ENCODE measurements at places on chromosomes 3 and 15.

- DNase-seq: no peak
Measured at GRCh38 chr15:40054855-40055575, 16.0 kb upstream of the SRP14 start.

DNA sequence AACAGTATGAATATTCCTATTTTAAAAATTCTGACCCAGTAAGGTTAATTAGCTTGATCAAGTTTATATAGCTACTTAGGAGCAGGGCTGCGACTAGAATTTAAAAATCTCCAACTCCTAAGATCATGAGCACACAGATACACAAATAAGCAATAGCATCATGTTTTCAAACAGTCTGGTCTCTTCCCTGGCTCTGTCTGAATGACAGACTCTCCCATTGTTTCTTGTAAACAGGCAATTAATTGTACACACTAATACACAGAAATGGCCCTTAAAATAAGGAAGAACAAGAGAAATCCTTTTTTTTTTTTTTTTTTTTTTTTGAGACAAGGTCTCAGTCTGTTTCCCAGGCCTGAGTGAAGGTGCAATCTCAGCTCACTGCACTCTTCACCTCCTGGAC is 1064.4 kb upstream of the CFAP20DC start:
- DNase-seq: no peak

DNA sequence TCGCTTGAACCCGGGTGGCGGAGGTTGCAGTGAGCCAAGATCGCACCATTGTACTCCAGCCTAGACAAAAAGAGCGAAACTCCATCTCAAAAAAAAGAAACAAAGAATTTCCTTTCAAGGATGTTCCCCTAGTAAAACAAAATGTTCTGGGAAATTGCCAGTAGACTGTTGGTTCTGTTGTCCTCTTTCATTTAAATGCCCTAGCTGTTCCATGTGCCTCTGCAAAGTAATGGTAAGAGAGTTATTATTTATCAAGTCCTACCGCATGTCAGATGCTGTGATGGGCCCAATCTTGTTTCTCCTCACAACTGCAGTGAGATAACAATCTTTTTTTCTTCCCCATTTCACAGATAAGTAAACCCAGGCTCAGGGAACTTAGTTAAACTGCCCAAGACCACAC is 254.3 kb upstream of the TPM1 start:
- DNase-seq: no peak

DNA sequence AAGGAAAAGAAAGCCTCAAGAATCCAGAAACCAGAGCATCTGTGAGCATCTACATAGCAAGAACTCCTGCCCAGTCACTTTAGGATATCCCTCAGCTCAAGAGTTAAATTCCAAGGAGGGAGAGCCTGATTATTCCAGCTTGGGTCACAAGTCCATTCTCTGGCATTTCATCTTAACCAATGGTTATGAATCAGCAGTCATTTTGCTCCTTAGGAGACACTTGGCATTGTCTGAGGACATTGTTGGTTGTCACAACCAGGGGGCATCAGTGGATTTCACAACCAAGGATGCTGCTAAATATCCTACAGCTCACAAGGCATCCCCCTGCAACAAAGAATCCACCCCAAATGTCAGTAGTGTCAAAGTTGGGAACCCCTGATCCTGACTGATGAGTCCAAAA is 51.0 kb upstream of the LMCD1 start:
- DNase-seq: no peak

DNA sequence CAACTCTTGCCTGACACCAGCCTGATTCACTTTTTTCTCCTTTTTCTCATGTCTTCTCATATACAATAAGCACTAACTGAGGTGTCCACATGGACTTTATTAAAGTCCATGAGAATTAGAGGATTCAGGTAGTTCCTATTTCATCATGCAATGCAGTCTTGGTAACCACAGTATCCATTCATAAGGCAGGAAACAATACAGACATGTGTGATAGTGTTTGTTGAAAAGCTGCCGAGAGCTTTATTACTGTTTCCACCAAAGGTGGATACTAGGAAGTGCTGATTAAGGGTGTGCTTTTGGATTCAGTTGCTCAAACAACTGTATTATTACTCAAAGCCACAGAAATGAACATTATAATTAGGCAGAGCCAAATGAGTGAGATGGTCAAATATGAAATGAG is 5.3 kb downstream of the CASR start:
- DNase-seq: no peak

- DNase-seq: no peak
Measured at GRCh38 chr3:55789516-55789915, 302.4 kb upstream of the WNT5A start.

DNA sequence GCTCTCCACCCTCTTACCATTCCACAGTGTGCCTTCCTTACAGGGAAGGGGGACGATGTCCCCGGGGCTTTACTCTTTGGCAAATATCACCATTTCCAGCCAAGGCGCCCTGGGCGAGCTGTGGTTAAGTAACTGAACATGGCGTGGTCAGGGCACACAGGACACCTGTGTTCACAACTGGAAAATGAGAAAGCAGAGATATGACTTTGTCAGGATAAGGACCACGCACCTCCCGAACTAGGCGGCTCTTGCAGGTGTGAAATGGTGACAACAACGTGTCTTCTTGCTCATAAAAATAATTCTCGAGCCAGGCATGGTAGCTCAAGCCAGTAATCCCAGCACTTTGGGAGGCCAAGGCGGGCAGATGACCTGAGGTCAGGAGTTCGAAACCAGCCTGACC is 154.8 kb downstream of the LRRC28 start:
- DNase-seq: no peak

DNA sequence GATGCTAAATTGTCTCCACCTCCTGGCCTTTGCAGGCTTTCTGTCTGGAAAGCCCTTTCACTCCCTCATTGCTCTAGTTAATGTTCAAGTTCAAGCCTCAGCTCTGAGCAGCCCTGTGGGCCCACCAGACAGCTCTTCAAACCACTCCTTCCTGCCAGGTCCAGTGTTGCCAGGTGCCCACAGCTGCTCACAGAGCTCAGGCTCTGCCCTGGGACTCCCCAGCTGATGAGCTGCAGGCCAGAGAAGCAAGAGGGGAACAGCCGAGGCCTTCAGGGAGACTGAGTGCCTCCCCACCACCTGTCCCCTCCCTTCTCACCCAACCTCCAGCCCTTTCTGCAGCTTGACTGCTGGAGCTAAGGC is 1.3 kb upstream of the ZBTB47 start:
- no peak for DNase-seq

GRCh38 chr3:162015856-162016255 is 519.2 kb downstream of the OTOL1 start:
- no peak for DNase-seq

GRCh38 chr3:32584660-32585059 is 14.0 kb upstream of the DYNC1LI1 start:
- DNase-seq: no peak

- no peak for DNase-seq
Measured at GRCh38 chr15:77097248-77097721, 26.4 kb upstream of the TSPAN3 start.

- no peak for DNase-seq
Measured at GRCh38 chr3:170792471-170792870, 77.5 kb downstream of the RPL22L1 start.

- no peak for DNase-seq
Measured at GRCh38 chr15:77342807-77343206, 77.1 kb downstream of the PEAK1 start.

DNA sequence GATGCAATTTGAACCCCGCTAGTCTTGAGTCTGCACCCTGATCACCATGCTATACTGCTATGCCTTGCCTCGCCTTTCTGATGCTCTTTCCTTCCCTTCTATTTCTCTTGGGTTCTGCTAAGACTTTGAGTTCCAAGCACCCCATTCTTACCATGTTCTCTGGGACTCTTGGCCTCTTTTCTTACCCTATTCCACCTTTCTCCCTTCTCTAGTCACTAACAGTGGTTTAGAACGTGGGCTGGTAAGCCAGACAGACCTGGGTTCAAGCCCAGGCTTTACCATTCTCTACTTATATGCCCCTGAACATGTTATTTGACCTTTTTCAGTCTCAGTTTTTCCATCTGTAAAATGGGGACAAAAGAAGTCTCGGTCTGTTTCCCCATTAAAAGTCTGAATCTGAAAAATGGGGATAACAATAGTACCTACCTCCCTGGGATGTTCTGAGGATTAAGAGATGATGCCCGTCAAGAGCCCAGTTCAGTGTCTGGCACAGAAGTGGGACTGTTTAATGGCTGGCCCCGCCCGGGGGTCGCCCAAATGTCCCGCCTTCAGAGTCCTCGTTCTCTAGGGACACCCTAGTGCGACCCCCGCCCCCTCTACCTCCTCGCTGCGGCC is 376 bp downstream of the TADA3 start:
- no peak for DNase-seq

- DNase-seq: no peak
Measured at GRCh38 chr15:69194025-69194827, 33.8 kb downstream of the GLCE start.

DNA sequence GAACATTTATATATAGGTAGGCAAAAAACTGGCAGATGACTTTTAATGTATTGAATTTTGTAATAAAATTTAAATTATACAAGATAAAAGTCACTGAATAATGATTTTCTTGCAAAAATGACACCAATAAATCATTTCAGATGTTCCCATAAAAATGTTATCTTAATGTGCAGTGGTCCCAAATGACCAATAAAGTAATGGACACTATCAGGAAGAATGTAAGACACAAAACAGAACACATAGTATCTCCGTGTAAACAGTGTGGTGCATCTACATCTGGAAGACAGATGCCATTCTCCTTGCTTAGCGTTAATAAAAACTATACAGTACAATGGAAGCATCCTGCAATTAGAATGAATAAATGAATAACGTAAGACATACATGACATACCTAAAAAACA is 41.5 kb downstream of the FGF7 start:
- no peak for DNase-seq

- no peak for DNase-seq
Measured at GRCh38 chr3:58691997-58692396, 25.4 kb upstream of the FAM3D start.

DNA sequence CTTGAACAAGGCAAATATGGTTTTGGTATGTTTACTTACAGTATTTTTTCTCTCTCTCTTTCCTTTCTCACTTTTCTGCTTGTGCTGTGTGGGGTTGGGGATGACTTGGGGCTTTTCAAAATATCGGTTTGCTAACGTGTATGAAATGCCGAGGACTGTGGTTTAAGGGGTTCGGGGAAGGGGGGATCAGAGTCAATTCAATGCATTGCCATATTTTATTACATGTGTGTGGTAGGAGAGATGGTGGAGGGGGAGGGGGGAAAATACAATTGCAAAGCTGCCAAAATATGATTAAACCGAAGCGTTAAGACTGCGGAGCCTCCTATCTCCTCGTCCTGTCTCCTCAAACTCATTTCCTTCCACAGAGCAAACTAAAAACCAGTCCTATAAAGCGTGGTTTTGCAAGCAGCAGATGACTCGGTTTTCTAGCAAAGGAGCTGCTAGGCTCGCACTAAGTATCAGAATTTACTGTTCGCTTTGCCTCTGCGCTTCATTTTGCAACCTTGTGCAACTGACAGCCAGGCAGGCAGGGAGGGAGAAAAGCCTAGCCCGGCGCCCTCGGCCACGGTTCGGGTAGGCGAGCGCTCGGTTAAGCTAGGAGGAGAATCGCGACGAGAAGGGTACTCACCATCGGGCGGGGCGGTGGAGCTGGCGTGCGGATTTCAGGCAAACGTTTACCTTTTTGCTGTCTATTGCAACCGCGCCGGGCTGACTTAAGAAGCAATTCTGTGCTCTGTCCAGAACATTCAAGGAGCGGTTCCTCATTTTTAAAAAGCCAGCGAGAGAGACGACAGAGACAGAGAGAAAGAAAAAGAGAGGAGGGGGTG is 4.0 kb upstream of the NR2F2 start:
- DNase-seq: no peak

DNA sequence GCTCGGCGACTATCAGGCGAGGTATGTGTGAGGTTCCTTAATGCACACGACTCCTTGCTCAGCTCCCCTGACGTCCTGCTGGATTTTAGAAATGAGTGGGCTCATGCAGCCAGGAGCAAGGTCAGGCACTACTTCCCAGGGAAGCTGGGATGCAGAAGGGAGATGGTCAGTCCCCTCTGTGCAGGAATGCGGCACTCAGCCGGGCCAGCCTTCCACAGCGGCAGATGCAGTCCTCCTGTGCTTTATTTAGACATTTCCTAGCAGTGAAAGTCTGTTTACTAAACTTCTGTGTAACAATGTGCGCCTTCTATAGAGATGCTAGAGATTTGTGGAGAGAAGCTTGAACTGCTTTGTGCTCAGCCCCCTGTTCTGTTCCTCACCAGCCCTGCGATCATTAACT is 252.1 kb downstream of the SLCO3A1 start:
- DNase-seq: no peak

- no peak for DNase-seq
Measured at GRCh38 chr3:12455740-12456139, 28.5 kb upstream of the TSEN2 start.

DNA sequence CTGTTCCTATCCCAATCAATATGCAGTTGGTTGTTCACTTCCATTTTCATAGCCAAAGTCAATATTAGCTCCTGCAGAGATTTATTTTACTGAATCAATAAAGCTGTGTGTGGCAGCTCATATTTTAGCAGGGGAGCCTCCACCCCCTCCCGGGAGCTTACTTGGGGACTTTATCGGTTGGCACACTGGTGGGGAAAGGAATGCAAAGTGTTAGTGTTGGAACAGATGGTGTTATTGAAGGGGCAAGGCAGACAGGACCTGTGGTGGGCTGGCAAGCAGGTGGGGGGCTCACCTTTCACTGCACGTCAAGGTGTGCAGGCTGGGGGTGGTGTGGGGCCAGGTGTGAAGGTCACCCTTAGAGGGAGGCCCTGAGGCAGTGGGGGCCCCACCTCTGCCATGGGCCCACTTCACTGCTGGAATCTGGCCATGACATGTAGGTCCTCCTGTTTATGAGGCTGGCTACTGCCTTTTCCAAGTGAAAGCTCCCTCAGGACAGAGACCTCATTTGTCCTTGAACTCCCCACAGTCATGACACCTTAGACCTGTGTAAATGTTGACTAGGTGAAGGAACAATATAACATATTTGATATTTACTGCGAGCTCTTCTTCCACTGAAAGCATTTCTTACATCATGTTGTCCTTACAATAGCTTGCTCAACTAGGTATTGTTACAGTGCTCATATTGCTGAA is 44.0 kb upstream of the SEC22A start:
- no peak for DNase-seq

- no peak for DNase-seq
Measured at GRCh38 chr3:180829409-180830405, 82.8 kb upstream of the FXR1 start.

GRCh38 chr3:154486949-154487348 is 57.0 kb upstream of the GPR149 start:
- DNase-seq: no peak

DNA sequence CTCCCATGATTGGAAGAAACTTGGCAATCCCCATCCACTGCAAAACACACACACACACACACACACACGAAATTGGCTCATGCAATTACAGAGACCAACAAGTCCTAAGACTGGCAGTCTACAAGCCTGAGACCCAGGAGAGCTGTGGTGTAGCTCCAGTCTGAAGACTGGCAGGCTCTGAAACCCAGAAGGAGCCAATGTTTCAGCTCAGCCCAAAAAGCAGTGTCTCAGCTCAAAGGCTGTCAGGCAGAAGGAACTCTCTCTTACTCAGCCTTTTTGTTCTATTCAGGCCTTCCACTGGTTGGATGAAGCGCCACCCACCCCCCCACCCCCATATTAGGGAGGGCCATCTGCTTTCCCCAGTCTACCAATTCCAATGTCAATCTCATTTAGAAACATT is 32.1 kb downstream of the MESD start:
- DNase-seq: no peak

- DNase-seq: no peak
Measured at GRCh38 chr15:41483519-41483918, 10.2 kb upstream of the ITPKA start.
